ENCODE measurements at places on chromosomes 13 and 19. TPM values are rescaled to one million over a fixed set of nuclear protein-coding genes. Genes with fewer than 3 reads are reported as not detected.
A peak's percentile ranks its signal among the peaks of the same experiment; 100 is the strongest.

DNA sequence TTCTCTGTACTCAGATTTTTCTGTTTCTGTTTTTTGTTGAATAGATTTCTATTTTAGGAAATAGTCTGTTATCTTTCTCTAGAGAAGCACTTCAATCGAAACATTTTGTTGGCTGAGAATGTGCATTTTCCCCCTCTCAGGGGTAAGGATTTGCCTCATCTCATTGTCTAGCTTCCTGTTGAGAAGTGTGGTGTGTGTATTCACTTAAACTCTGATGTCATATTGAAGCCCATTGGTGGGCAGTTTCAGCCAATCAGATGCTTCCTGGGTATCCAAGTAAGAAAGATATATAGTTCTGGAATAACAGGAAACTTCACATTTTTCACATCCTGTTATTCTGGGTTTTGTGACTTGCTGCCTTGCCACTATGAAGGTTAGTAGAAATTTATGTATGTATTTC, 87.6 kb downstream of the ARHGEF7 start:
- peak; percentile 72 for DNase-seq

GRCh38 chr13:114115191-114115671, 17.2 kb downstream of the RASA3 start:
- no peak for DNase-seq

DNA sequence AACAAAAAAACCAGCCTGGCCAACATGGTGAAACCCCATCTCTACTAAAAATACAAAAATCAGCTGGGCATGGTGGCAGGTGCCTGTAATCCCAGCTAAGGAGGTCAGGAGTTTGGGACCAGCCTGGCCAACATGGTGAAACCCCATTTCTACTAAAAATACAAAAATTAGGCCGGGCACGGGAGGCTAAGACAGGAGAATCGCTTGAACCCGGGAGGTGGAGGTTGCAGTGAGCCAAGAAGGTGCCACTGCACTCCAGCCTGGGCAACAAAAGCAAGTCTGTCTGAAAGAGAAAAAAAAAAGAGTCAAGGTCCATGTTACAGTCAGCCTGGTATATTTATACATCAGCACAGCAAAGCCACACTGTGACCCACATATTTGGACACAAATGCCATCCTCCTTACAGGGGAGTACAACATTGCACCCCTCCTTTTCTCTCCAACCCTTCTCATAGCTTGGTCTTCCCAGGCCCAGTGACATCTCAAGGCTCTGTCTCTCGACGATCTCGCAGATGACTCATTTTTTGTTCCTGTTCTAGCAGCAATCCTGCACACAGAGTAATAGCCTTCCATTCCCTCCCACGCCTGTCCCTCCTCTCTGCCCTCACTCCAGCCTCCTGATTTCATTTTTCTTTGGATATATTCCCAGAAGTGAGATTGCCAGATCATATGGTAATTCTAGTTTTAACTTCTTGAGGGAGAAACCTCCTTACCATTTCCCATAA, 21.0 kb upstream of the DPP9 start:
- no peak for DNase-seq

DNA sequence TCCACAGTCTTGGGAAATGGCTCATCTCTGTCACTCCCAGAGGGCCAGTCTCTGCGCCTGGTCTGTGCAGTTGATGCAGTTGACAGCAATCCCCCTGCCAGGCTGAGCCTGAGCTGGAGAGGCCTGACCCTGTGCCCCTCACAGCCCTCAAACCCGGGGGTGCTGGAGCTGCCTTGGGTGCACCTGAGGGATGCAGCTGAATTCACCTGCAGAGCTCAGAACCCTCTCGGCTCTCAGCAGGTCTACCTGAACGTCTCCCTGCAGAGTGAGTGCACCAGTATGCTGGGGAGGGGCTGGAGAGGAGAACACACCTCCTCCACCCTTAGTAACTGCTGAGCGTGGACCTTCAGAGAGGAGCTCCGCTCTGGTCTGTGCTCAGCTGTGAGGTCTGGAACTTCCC, 2.3 kb downstream of the SIGLEC9 start:
- no peak for DNase-seq

GRCh38 chr19:45687599-45687998, 4.2 kb downstream of the SNRPD2 start:
- no peak for DNase-seq

DNA sequence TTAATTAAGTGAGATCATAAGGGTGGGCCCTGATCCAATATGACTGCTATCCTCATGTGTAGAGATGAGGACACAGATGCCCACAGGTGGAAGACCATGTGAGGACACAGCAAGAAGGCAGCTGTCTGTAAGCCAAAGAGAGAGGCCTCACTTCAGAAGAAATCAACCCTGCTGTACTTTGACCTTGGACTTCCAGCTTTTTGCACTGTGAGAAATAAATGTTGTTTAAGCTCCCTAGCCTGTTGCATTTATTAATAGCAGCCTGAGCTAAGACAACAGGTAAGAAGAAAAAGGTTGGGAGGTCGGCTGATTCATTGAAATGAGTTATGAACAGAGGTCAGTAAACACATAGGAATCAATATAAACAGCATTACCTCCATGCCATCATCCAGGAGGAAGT, 14.8 kb downstream of the PARP4 start:
- no peak for DNase-seq

RNF225 gene
- 1.1 TPM for total RNA-seq

TMEM59L gene
- total RNA-seq, result not detected

SIGLEC5 gene
- not detected for total RNA-seq

All from activated CD4-positive, alpha-beta T cell treated with anti-CD3 and anti-CD28 coated beads, Interleukin-2, amount 10 ng/mL, durations not matched to agents 24 days and 14 days (primary cell).